ENCODE measurements at places on chromosomes 12 and 14. TPM values are rescaled to one million over a fixed set of nuclear protein-coding genes. Genes with fewer than 3 reads are reported as not detected.

Gene ACOT6
- total RNA-seq, result not detected

Gene PPFIBP1
- 72.4 TPM for total RNA-seq

Gene LARP4
- 67.4 TPM for total RNA-seq

Gene COL2A1
- 2.5 TPM for total RNA-seq

Gene TAS2R50
- 7.6 TPM for total RNA-seq

Data from diencephalon (tissue), 1 donor.